LoVo (cell line): ENCODE measurements at places on chromosomes 6 and 20.
A peak's percentile ranks its signal among the peaks of the same experiment; 100 is the strongest.

DNA sequence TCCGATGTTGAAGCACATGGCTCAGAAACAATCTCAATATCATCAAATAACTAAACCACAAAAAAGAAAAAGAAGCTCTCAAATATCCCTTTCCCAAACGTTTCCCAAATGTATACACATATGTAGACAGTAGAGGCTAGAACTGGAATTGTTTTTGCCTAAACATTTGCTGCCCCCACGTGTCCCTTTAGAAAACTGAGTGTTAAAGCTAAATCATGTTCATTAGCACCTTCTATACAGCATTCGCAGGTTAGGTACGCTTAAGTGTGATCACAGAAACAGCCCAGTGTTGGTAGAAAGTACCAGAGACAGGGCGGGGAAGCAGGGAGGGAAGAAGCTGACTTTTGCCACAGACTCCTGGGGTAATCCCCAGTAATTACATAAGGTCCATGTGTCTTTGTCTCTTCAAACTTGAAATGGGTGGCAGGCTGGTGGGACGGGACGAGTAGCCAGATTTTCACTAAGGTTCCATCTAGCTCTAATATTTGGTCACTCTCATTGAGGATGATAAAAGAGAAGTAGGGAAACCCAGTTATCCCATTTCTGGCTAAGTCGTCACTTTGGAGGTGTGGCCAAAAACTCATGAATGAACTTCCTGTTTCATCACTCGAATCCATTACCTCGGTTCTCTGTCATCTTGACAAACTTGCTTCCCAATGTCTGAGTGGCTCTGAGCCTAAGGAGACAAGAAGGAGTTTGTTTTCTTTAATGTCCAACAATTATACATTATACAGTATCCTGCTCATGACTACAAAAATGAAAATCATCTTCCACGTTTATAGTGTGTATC is 15.0 kb upstream of the TFAP2A start:
- peak; percentile 70 for DNase-seq

DNA sequence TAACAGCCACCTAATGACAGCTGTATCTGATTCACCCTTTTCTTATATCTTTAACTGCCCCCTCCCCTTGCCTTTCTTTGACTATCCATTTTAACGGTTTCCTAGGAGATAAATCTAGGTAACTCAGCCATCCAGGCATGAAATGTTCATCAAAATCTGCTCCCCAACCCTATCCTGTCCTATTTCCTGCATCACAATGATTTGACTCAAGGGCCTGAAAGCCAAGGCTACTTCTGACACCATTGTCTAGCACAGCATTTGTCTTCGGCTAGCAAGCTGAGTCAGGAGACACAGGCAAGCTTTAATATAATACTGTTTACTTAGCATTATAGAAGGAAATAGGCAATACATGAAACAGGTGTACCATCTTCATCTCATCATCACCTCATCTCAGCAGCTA is 31.6 kb upstream of the MANEA start:
- no peak for DNase-seq

GRCh38 chr6:101662111-101662897 is 268.8 kb downstream of the GRIK2 start:
- no peak for DNase-seq

GRCh38 chr6:169326067-169326799 is 72.6 kb upstream of the THBS2 start:
- DNase-seq: no peak

- DNase-seq: no peak
Observed at GRCh38 chr20:57680934-57681914, 28.6 kb downstream of the PMEPA1 start.

DNA sequence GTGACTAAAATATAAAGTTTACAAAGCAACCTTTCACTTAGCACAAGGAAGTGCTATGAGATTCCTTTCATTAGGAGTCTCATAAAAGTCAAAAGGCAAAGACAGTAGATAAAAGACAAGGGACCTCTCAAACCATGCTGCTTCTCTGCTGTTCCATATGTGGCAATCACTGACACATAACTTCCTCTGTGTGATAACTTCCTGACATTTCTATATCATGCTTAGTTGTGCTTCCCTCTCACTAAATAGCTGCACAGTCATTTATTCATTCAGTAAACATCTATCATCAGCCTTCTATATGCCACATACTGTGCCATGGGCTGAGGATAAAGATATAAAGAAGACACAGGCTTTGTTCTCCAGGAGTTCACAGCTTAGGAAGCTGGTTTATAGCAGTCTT is 214.8 kb upstream of the GRIK2 start:
- DNase-seq: no peak

DNA sequence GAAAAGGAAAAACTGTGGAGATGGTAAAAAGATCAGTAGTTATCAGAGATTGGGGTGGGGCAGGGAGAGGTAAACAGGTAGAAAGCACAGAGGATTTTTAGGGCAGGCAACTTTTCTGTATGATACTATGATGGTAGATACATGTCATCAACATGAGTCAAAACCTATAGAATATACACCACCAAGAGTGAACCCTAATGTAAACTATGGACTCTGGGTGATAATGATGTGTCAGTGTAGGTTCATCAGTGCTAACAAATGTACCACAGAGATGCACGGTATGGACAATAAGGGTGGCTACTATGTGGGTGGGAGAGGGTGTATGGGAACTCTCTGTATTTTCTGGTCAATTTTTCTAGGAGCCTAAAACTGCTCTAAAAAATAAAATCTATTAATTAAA is 18.5 kb downstream of the PACSIN1 start:
- no peak for DNase-seq

DNA sequence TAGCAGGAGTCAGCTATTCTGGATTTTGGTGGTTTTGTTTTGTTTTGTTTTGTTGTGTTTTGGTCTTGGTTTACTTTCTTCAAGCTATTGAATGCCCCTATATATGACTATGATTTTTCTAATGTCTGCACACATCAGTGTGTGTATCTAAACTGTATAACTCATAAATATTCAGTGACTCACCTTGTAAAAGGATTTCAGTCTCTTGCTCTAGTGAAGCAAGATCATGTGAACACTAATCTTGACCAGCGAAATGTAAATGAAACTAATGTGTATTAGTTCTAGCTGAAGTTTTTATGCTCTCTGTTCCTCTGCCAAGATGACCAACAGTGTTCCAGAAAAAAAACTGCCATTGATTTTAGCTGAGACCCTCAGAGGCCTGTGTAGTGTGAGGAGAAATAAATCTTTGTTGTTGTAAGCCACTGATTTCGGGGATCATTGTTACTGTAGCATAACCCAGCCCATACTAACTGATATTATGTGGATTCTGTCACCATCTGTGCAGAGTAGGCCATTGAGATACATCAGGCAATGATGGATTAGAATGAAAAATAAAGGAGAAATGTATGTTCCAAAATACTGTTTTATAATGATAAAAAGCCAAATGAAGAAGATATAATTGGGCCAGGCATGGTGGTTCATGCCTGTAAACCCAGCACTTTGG is 11.5 kb upstream of the BTBD9 start:
- DNase-seq: no peak

DNA sequence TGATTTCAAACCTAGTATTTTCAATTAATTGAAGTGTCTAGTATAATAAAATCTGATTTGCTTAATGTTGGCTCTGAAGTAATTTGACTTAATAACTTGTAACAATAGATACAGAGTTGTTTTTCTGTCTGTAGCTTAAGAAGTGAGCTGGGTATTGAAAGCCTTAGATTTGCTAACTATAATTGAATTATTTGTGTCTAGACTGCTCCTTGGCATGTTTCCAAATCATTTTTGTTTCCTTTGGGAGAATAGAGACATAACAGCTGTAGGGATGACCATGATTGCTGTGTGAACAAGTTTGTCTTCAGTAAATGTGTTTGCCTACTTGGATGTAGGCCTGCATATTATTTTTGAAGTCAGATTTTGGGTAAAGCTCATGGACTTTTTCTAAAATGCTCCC is 115.4 kb downstream of the SCAF8 start:
- no peak for DNase-seq

- DNase-seq: peak; percentile 70
Observed at GRCh38 chr20:33812152-33812849, 1.2 kb downstream of the CHMP4B start.

DNA sequence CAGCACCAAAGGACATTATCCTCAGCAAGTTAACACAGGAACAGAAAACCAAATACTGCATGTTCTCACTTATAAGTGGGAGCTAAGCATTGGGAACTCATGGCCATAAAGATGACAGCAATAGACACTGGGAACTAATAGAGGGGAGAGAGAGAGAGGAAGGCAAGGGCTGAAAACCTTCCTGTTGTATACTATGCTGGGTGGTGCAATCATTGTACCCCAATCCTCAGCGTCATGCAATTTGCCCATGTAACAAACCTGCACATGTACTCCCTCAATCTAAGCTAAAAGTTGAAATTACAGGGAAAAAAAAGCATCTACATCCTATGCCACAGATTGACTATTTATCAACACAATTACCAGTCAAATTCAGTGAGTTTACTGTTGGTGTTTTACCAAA is 20.0 kb upstream of the VNN1 start:
- no peak for DNase-seq

- DNase-seq: no peak
Observed at GRCh38 chr6:7392402-7392801, 2.8 kb downstream of the RIOK1 start.

- DNase-seq: no peak
Observed at GRCh38 chr20:42678895-42679294, 510.8 kb downstream of the PTPRT start.

GRCh38 chr6:149234051-149234962 is 83.2 kb upstream of the TAB2 start:
- peak; percentile 16 for DNase-seq

- no peak for DNase-seq
Observed at GRCh38 chr6:150576651-150577226, 22.9 kb upstream of the PLEKHG1 start.

GRCh38 chr6:129678463-129678862 is 31.5 kb downstream of the ARHGAP18 start:
- DNase-seq: no peak

- no peak for DNase-seq
Observed at GRCh38 chr6:133300896-133301295, 59.7 kb downstream of the EYA4 start.

- DNase-seq: no peak
Observed at GRCh38 chr6:138847884-138848283, 52.0 kb downstream of the ECT2L start.

DNA sequence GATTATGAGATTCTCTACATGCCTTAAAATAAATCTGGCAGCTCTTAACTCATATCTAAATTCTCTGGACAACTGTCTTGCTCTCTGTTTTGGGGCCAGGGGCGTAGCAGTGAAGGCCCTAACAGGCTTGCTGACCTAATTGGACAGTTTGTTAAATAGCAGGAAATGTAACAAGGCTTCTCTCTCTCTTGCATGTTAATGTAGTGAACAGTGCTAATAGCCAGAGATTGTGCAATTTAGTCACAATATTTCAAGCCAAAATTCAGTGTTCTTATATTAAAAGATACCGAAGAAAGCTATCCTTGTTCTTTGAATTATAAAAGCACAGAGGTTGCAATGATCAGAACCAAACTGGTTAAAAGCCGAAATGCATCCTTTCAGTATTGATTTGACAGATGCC is 3.0 kb downstream of the PPP1R3D start:
- DNase-seq: no peak

- no peak for DNase-seq
Observed at GRCh38 chr20:3760655-3761348, 6.8 kb downstream of the ADISSP start.

DNA sequence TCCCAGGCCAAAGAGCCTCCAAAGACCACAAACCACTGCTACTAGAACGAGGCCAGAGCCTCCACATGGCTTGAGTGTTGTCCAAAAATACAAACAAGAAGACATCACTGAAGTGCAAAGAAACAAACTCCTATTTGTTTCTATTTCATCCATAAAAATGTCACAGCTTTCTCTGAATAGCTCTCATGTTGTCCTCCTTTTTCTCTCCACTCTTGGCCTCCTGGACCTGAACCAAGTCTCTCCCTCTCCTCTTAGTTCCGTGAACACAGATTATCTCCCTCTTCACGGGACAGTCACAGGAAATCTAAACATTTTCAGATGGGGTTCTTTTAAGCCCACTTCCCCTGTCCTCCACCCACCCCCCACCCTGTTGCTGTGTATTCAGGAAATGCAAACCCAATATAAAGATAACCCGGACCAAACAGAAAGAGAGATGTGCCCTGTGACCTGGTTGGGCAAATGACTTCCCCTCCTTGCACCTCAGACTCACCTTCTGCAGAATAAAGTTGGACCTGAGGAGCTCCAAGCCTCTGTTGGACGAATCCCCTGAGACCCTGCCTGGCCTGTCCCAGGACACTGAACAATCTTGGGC is 75.8 kb upstream of the MRPS10 start:
- DNase-seq: no peak

DNA sequence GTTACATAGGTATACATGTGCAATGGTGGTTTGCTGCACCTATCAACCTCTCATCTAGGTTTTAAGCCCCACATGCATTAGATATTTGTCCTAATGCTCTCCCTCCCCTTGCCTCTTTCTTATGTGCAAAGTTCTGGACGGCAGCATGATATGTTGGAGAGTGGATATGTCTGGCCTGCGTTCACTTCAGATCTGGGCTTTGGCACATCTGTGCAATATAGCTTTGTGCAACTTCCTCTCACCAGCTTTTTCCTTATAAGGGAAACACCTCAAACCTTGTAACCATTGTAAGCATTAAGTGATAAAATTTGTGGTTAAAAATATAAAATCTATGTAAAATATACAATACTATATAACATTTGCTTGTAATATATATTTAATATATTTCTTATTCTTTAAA is 288.0 kb downstream of the PHACTR1 start:
- no peak for DNase-seq

- no peak for DNase-seq
Observed at GRCh38 chr6:162829013-162829742, 101.4 kb downstream of the PACRG start.

GRCh38 chr6:16227048-16227562 is 11.3 kb upstream of the GMPR start:
- DNase-seq: no peak

DNA sequence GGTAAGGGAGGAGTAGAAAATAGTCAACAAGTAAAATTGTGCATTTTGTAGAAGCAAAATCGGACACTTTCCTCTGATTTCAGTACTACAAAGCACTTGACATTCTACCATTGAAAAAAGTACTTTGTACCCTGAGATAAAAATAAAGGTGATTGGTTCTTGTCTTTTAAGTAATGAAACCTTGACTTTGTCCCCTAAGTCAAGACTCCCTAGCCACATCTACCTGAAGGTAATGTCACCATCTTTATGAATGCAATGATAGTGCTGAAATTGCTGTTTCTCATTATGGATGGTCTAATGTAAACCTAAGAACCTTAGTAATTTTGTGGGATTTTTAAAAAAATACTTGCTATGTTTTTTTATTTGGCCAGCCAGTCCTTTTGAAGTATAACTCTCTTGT is 2.4 kb upstream of the MAN1A1 start:
- no peak for DNase-seq

DNA sequence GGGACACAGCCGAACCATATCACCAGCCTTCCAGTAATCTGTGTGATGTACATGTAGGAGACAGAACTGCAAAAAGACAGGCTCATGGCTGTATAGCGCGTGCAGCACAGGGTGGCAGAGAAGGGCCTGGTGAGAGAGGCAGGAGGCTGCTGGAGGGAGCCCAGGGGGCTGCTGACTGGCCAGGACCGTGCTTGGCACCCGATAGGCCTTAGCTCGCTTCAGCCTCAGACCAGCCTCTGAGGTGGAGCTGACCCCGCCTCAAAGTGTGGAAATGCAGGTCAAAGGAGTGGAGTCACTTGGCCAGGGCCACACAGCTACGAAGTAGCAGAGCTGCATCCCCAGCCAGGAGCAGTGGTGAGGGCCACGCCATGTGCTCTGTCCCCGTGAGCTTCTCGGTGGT is 707.6 kb downstream of the QKI start:
- no peak for DNase-seq

- no peak for DNase-seq
Observed at GRCh38 chr6:67224989-67225388, 1410.1 kb upstream of the ADGRB3 start.

- DNase-seq: no peak
Observed at GRCh38 chr20:45685896-45686295, 15.9 kb upstream of the WFDC11 start.
